ENCODE measurements at places on chromosomes 4 and X. TPM values are rescaled to one million over a fixed set of nuclear protein-coding genes. Genes with fewer than 3 reads are reported as not detected.

Gene LRP2BP
- 0.13 TPM for total RNA-seq

Gene SPON2
- total RNA-seq: 0.09 TPM

Gene SPANXA1
- total RNA-seq: not detected

Gene CPE
- total RNA-seq: 2.1 TPM

Gene GLRA2
- total RNA-seq: not detected

Gene PRAF2
- 43.5 TPM for total RNA-seq

Gene C4orf50
- not detected for total RNA-seq

Gene CPLX1
- total RNA-seq: 0.57 TPM

Gene MAGEA12
- total RNA-seq: 0.19 TPM
